Activated CD4-positive, alpha-beta memory T cell treated with anti-CD3 and anti-CD28 coated beads, Interleukin-2, amount 10 ng/mL, durations not matched to agents 7 days and 5 days (primary cell): ENCODE measurements at places on chromosomes 12 and 14. TPM values are rescaled to one million over a fixed set of nuclear protein-coding genes. Genes with fewer than 3 reads are reported as not detected.

The LTA4H gene
- total RNA-seq: 50.7 TPM

The CHST11 gene
- total RNA-seq: 124 TPM

The ADAMTS20 gene
- not detected for total RNA-seq

The GPR65 gene
- 23.7 TPM for total RNA-seq

The CGRRF1 gene
- 13.3 TPM for total RNA-seq

The PAPLN gene
- total RNA-seq: 1.4 TPM

The LRTM2 gene
- not detected for total RNA-seq

The BTBD6 gene
- total RNA-seq: 44.2 TPM

The RERG gene
- not detected for total RNA-seq

The EPYC gene
- total RNA-seq: not detected

The DHRS2 gene
- total RNA-seq: 1.5 TPM

The RIPK3 gene
- 37.3 TPM for total RNA-seq

The NFE2 gene
- not detected for total RNA-seq

The SLCO1B1 gene
- total RNA-seq: not detected

The TBX3 gene
- total RNA-seq: not detected

The ATXN3 gene
- 30.5 TPM for total RNA-seq

The TMEM179 gene
- not detected for total RNA-seq

The CLEC9A gene
- total RNA-seq: not detected

The AQP2 gene
- total RNA-seq: not detected

The OR4N5 gene
- not detected for total RNA-seq

The FAM181A gene
- total RNA-seq: not detected

The TAS2R7 gene
- not detected for total RNA-seq

The PTHLH gene
- not detected for total RNA-seq

The PRPH gene
- not detected for total RNA-seq

The DBX2 gene
- total RNA-seq: not detected

The FAIM2 gene
- 0.78 TPM for total RNA-seq

The FBLN5 gene
- total RNA-seq: 2.5 TPM

The LMNTD1 gene
- total RNA-seq: not detected

The GLT8D2 gene
- total RNA-seq: not detected

The MED6 gene
- total RNA-seq: 45.5 TPM

The MEG3 gene
- total RNA-seq: not detected

The RNASE4 gene
- total RNA-seq: 4.7 TPM

The LHX5 gene
- total RNA-seq: not detected

The MVK gene
- total RNA-seq: 26.3 TPM

The NRXN3 gene
- not detected for total RNA-seq

The TSPAN8 gene
- total RNA-seq: not detected

The SLC22A17 gene
- 2.0 TPM for total RNA-seq

The RASSF9 gene
- total RNA-seq: not detected

The PGF gene
- total RNA-seq: 0.38 TPM

The GPD1 gene
- 0.28 TPM for total RNA-seq

The RND1 gene
- total RNA-seq: 2.6 TPM

The KRT5 gene
- total RNA-seq: not detected

The KERA gene
- not detected for total RNA-seq

The CCDC196 gene
- not detected for total RNA-seq

The FOXG1 gene
- not detected for total RNA-seq

The KIF5A gene
- 1.0 TPM for total RNA-seq

The KRT6B gene
- not detected for total RNA-seq

The CHGA gene
- total RNA-seq: not detected
